Common myeloid progenitor, CD34-positive (primary cell): ENCODE measurements at places on chromosomes 4 and X.

DNA sequence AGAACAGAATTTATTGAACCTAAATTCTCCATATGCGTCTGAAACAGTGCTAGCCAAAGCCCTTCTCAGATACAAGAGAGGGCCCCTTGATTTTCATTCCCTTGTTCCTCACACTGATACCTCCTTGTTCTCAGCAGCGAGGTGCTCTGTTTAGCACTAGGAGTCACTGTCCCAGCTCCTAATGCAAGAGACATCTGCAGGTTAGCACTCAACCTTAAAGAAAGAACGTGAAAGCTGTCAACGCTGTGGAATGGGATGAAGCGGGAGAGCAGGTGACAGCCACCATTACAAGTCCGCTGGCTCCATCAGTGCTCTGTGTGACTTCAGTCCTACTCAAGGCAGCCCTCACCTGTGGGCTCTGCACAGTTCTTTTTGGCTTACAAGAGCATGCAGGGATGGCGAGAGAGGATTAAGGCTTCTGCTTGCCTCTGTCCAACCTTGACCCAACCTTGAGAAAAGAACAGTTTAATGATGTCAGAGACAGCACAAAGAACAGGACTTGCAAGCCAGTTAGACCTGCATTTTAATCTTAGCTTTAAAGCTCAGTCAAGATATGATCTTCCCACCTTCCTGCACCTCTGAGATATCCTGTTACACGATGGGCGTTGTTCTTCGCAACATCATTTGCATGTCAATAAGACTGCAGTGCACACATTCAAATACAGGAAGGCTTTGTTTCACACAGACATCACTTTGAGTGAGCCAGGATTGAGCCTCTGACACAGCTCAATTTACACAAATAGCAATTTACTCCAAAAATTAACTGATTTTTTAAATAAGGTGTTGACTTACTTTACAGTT lies 95.1 kb downstream of the ARSF start:
- DNase-seq: no peak

GRCh38 chrX:20322887-20323286 lies 56.2 kb upstream of the RPS6KA3 start:
- DNase-seq: no peak

- DNase-seq: no peak
Measured at GRCh38 chrX:124619710-124620109, 273.3 kb downstream of the SH2D1A start.

- no peak for DNase-seq
Measured at GRCh38 chrX:45006002-45006800, 133.2 kb downstream of the KDM6A start.

DNA sequence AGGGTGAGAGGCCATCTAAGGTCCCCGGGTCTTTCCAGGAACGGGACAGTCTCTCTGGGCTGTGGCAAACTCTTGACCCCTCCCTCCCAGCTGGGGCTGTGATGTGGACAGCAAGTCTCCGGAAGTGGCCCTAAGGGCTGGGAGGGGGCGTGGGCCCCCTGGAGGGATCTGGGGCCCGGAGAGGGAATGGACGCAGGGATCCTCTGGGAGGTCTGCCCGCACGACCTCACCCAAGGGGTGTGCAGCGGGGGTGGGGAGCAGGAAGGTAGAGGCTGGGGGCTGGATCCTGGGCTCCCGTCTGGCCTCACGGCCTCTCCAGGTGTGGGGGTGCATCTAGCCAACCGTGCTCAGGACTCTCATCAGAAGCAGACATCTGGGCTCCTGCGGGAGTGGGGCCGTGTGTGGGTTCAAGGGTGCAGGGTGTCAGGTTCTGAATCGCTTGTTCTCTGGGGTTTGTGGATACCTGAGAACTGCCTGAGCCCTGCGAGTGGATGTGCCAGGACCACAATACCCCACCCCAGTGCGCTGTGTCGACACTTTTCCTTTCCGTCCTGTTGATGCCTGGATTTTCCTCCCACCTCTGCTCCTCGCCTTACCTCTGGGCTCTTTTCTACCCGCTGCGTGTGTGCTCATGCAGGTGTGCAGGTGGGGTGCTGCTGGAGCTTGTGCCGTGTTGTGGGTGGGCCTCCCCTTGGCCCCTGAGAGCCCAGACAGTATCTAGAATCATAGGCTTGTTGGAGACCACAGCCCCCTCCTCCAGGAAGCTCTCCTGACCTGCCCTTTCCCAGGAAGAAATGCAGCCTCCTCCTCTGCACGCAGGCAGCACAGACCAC lies 915 bp downstream of the CPZ start:
- no peak for DNase-seq

GRCh38 chr4:81509191-81509590 lies 37.5 kb upstream of the RASGEF1B start:
- DNase-seq: peak; percentile 69

DNA sequence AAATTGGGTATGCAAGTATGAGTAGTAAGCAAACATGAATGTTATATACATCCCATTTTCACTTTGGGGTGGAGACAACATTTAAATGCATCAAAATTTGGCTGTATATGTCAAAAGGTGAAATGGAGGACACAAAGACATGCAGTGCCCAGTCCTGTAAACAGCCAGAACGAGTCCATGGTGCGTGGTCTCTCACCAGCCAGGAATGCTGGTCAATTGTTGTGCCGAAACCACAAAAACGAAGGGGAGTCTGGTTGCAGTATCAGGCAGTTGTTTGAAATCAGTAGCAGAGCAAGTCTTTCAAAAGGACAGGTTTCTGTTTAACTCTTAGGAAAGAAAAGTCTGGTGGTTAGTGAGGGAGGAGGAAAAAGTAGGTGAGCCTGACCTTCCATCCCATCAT lies 22.3 kb upstream of the RNF150 start:
- no peak for DNase-seq

DNA sequence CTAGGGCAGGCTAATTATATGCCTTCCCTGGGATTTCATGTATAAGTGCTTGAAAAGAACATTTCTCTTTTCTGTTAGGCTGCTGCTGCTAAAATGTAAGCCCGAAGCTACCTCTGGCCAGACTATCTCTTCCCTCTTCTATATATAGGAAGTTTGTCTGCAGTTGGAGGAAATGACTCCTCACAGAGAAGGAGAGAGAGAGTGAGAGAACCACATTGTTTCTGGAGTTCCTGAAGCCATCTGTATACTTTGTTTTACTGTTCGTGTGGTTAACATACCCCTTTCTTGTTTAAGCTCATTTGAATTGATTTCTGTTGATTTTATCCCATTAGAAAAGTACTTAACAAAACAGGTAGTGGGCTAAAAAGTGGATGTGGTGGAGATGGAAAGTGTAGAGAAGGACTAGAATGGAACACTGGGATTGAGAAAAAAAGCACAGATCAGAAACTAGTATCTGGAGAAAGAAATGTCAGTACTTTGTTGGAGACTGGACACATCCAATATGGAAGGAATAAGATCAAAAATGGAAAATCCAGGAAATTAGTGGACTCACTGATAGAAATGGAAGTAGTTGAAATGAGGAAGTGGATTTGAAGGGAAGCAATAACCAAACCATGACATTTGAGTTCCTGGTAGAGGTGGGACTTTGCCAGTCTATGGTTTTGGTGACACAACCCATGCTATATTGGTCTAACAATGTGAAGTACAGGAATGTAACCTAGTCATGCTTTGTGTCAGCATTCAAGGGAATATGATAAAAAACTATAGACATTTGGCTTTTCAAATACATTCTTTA lies 112.6 kb downstream of the TMA16 start:
- DNase-seq: peak; percentile 81

DNA sequence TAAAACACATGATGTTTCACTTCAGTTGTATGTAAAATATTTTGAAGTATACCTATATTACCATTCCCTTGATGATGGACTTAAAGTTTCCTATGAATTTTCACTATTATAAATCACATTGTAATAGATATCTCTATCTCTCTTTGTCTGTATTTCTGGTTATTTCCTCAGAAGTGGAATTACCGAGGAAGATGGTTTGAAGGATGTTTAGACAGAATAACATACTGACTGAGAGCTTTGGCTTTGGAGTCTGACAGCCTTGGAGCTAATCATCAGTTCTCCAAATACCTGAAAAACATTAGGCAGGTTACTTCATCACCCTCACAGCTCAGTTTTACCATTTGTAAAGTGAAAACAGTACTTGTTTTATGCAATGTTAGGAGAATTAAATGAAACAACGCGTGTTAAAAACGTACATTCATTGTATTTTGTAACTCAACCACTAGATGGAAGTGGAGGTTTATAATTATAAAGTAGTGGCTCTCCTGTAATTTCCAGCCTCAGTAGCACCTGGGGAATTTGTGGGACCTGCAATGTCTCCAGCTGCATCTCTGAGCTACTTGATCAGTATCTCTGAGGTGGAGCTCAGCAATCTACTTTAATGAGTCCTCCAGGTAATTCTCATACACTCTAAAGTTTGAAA lies 14.3 kb downstream of the JCHAIN start:
- peak; percentile 44 for DNase-seq

- no peak for DNase-seq
Measured at GRCh38 chr4:98482847-98483806, 175.3 kb downstream of the TSPAN5 start.

GRCh38 chr4:21554500-21554899 lies 394.1 kb downstream of the KCNIP4 start:
- DNase-seq: no peak

- no peak for DNase-seq
Measured at GRCh38 chrX:8591501-8591900, 126.9 kb downstream of the VCX3B start.

- peak; percentile 27 for DNase-seq
Measured at GRCh38 chrX:41382714-41383645, 49.0 kb downstream of the DDX3X start.

- peak; percentile 33 for DNase-seq
Measured at GRCh38 chr4:184262901-184263300, 45.2 kb upstream of the ENPP6 start.

- DNase-seq: peak; percentile 51
Measured at GRCh38 chrX:46758163-46758955, 559 bp downstream of the SLC9A7 start.

DNA sequence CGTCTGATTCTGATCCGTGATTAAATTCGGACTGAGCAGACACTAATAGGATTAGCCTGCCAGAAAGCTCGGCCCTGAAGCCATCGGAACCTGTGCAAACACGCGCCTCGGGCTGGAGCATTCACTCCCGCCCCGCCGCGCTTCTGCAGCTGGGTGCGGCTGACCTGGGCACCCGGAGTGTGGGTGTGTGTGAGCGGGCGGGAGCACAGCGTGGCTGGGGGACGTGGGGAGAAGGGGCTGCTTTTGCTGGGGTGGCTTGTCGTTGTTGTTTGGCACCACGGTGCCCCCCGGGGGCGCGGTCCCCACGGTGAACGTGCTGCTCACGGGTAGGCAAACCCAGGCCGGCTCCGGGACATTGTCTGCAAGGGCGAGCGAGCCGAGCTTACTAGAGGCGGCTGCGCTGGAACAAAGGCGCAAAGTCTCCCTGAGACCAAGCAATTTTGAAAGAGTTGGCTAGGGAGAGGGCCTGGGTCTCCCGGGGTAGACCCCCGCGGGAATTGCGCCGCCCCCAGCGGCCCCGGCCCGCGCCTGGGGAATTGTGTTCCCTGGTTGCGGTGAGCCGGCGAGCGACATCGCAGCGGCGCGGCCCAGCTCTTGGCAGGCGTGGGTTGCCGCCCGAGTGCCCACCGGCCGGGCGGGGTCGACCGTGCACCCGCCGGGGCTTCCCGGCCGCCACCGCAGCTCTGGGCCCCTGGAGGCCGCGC lies 1.4 kb downstream of the MAMLD1 start:
- DNase-seq: peak; percentile 41

DNA sequence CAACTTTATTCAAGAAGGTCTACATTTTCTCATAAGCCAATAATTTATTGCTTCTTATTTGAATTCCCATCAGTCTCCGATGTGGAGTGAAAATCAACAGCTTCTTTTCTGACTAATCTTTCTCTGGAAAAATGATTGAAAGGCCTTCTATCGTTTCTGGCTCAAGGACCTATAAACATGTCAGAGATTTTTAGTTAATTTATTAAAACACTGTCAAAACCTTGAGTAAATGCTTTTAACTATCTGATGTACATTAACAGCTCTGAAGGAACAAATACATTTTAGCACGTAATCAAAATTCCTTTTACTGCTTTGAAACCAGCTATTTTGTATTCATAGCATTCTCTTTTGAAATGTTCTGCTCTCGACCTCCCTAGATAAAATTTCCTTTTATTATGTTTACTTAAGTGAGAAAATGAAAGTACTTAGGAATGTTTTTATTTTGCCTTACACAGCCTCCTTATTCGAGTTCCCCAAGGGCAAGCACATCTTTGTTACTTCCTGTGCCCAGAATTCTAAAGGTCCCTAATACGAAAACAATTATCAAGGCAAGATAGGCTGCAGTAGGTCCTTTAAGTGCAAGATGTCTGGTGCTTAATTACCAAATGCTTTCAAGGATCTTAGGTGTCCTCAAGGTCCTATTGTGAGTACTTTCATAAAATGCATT lies 3.1 kb upstream of the ZFX start:
- DNase-seq: no peak

- DNase-seq: peak; percentile 97
Measured at GRCh38 chrX:1239681-1240142, 27.3 kb upstream of the CRLF2 start.

GRCh38 chrX:23327104-23327503 lies 7.5 kb upstream of the PTCHD1 start:
- peak; percentile 21 for DNase-seq

DNA sequence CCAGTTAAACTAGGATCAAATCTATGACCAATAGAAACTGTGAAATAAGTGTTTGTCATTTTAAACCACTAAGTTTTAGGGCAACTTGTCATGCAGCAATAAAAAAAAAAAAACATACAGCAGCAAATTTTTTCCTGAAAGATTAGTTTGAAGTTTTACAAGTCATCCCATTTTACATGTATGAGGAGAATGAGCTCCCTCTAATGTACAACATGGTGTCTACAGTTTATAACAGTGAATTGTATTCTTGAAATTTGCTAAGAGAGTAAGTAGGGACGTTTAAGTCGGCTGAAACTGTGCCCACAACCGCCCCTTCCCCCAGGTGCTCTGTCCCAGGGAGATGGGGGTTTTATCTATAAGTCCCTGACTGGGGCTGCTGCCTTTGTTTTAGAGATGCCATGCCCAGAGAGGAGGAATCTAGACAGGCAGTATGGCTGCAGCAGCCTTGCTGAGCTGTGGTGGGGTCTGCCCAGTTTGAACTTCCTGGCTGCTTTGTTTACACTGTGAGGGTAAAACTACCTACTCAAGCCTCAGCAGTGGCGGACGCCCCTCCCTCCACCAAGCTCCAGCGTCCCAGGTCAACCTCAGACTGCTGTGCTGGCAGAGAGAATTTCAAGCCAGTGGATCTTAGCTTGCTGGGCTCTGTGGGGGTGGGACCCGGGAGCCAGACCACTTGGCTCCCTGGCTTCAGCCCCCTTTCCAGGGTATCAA lies 499.3 kb upstream of the CT83 start:
- DNase-seq: no peak

- no peak for DNase-seq
Measured at GRCh38 chrX:129981752-129982299, 609 bp upstream of the BCORL1 start.

DNA sequence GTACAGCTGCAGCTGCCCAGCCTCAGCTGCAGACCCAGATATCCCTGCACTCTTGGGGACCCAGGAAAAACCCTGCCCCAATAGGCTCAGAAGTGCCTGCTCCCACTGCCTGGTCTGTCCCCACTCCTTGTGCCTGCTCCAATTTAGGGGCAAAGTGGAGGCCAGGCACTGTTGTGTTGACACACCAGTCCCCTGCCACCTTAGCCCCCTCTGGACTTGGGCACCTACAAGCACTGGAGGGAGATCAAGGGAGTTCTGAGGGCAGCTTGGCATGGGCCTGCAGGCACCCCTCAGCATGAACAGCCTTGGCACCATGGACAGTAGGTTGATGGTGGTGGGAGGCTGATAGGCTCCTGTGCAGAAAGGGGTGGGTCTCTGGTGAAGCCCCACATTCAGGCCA lies 2020.8 kb upstream of the ADGRL3 start:
- no peak for DNase-seq
